HS-27A (cell line): ENCODE measurements at places on chromosomes 2 and 18.

DNA sequence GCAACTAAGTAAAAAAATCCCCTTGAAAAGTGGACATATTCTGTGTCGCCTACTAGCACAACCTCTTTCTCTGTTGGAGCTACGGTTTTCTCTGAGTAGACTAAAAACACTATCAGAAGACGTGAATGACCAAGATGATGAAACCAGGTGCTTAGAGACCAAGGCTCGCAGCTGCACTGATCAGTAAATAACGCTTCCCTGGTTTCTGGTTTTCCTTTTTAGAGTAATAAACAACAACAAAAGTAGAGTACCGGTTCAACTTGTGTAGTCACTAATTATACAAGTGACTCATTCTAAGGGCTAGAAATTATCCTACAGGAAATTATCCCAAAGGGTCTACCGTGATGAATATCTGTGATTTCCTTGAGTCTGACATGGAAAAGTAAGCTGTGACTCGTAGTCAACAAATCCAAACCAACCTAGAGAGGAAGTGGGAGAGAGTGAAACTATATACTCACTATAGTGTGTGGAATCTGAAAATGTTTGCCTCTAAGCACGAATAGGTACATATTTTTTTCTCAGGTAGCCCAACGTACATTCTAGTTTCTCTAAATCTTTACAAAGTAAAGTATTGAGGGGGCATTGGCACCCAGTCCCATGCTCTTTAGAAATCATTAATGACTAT lies 17.8 kb downstream of the RASGRP3 start:
- DNase-seq, result no peak

DNA sequence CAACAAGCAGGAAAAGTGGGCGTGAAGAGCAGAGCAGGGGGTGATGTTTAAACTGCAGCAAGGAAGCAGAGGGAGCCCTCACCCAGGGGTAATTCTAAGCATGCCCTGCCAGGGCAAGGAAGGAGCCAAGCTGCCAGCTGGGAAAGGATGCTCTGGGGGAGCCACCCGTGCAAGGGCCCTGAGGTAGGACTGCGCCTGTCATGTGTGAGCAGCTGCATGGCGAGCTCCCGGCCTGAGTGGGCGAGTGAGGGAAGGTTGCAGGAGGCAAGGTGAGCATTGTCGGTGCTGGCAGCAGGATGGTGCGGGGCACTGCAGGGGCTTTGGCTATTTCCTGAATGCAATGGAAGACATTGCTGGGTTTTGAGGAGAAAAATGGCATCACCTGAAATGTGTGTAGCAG lies 107.2 kb downstream of the COPS8 start:
- DNase-seq, result no peak

DNA sequence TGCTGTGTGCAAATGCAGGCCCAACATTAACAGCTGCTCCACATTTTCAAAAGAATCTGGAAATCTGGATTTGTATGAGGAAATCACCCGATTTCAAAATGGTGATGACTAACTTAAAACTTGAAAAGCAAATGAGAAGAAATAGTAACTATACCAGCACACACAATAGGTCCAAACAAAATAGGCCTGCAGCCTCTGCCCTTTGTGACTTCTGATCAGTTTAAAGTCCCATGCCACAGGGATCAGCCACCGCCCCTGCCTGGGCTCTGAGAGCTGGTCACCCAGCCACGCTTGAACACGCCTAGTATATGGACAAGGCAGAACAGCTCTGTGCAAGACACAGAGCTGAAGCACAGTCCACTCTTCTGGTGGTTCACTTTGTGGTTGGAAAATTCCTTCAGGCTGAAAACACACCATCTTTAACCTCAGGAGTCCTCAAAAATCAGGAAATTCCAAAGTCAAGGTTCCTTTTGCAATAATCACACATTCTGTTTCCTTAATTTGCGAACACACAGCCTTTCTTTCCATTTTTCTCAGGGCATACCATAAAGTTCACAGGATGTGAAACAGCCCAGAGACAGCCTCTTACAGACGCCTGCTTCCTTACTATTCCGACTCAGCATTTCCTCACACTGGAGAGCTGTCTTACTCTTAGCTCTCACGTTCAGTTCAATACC lies 150.1 kb upstream of the RIOK3 start:
- DNase-seq, result no peak

DNA sequence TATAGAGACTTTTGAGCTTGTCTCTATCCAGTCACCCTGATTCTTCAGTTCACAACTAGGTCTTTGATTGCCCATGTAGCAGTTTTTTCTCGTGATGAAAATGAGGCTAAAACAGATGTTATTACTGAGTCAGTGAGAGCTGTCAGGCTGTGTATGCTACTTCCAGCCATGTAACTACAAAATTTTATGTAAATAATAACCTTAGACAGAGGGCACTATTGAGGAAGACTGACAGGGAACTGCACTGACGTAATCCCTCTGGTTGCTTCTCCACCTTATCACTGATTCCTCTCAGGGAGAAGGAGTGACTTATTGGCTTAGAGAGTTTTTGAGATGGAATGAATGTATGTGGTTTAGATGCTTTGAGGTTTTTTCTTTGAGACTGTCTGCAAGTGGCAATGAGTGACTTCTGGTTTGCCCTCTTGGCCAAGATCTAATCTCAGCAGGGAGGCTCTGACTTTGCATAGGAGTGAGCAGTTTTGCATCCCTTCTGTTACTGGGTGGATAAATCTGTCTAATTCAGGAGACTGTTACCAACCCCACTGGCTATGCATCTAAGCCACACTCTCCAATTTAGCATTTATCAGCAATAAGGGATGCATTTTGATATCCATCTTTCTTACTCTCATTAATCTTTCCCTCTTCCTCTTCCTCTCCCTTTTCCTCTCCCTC lies 555.2 kb upstream of the FANCL start:
- no peak for DNase-seq

- no peak for DNase-seq
Measured at GRCh38 chr2:102033750-102034682, 42.3 kb downstream of the IL1R2 start.

DNA sequence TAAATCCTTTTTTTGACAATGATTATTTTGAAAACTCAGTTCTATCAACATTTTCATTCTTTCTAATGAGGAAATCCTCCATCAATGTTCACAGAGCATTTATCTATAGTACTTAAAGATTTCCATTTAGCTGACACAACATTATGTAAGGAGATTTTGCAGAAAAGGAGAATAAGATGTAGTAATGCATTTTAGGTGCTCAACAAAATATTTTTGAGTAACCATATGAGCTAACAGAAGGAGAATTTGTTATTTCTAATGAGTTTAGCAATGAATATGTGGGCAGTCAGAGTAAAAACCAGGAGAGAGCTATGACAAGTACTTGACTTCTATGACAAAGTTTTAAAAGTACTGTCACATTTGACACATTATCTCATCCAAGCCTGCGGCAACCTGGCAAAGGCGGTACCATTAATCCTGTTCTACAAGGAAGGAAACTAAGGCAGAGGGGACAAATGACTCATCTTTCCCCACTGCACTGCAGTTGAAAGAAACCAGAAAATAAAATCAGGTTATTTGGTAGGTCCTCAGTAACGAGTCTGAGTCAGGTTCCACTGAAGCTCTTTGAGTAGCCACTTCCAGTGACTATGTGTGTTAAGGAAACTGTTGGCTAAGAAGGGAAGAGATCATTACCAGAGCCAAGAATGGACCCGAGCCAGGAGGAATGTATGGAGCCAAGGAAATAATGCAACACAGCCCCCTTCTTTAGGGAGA lies 134.1 kb upstream of the ITGB6 start:
- DNase-seq, result no peak

DNA sequence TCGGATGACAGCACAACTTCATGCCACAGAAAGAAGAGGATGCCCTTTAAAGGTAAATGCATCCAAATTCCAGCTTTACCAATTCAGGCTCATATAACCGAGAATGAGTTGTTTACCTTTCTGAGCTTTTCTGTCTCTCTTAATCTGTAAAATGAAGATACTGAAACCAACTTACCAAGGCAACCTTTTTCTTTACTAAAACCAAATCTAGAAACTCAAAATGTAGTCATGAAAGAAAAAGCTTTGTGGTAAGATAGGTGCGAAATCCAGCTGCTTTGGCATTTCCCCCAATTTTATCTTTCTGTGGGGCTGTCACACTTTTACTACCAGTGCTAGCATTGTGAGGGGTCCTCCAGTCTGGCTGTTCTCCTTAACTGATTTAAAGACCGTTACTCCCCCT lies 240.4 kb downstream of the IKZF2 start:
- no peak for DNase-seq

DNA sequence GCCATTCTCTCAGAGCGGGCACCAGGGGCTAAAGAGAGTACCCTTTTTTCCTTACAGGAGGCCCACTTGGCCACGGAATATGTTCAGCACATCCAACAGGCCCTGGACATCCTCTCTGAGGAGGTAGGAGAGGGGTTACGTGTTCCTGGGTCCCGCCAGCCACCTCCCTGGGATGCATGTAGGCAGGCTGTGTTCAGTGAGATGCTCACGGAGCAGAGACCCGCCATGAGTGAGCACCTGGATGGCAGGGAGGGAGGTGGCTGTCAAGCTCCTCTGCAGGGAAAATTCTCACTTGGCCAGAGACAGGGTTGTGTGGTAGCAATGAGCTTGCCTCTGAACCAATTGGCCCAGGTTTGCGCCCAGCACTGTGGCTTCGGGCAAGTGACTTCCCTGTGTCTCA lies 123.1 kb upstream of the PPP1CB start:
- DNase-seq, result no peak

GRCh38 chr2:46489423-46490174 lies 10.2 kb downstream of the TMEM247 start:
- DNase-seq, result no peak

DNA sequence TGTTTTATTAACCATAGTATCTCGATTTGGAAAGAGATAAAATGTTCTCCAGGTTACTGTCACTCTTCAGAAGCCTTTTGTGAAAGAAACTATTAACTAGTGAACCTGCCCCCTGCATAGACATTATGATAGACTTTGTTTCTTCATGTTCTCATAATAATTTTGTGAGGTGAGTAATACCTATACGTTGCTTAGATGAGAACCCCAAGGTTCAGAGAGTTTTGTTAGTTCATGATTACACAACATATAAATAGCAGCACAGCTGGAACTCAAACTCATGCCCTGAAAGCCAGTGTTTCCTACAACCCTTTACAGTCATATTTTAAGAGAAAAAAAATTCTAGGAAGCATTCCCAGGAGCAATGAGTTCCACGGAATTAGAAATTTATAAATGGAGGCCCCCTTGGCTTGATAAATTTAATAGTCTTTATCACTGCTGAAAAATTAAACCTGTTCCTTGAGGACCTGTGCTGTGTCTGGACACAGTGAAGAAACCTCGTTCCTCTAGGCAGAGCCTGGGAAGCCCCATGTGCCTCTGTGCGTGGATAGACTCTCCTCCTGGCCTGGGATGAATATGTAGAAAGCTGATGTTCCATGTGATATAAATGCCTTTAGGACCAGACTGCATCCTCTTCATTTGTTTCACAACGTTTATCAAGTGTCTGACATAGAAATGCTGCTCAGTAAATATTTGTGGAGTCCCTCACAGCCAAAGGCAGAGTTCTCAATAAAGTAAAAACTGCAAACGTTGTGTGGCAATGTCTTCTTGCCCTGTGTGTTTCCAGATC lies 1257.0 kb upstream of the GYPC start:
- DNase-seq, result no peak

GRCh38 chr2:47056374-47056773 lies 98.7 kb downstream of the STPG4 start:
- no peak for DNase-seq

GRCh38 chr2:71465356-71465755 lies 12.0 kb downstream of the DYSF start:
- DNase-seq, result no peak

DNA sequence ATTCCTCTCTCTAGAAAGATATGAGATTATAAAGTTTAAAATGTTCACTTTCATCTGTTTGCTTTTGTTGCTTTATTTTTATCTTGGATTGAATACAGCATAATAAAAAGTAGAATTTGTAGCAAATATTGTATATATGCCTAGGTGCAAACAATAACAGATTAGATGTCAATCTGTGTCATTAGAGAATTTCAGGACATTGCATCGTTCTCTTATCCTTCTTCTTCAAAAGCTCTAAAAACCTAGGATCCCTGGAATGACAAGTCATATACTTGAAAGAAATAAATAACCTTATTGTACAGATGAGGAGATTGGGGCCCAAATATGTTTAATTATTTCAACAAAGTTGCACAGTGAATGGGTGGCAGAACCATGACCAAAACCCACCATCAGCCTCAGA lies 102.8 kb upstream of the BZW1 start:
- DNase-seq, result no peak

DNA sequence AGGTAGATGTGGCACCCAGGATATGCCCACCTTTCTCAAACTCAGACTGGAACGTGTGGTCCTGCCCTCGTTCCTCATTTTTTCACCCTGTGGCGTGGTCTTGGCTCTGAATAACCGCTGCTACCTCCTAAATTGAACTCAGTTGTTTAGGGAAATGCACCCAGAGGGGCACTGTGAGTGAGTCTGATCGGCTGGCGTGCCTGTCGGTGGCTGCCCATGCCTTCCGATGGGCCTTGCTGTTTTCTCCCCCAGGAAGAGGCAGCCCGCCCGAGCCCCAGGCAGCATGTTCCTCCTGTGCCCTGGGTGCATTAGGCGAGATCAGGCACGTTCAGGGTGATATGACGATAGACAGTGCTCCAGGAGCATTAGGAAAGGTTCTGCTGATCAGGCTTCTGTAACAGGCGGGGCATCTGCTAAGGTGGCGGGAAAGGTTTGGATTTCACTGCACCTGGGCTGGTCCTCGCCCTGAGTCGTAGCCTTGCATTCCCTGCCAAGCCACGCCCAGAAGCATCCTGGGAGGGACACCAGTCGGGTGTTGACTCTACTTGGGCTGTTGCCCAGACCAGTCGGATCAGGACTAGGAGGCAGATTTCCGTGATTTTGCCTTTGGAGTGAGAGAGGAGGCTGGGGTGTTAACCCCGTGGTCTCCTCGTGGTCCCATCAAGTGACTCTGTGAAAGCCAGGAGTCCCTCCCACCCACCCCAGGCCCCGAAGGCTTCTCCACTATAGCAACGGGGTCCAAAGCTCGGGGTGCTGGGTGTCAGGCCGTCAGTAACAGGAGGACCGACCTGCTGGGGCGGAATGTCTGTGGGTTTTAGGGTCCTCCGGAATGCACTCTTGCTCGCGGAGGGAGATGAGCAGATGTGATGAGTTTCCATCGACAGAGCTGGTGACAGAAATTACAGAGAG lies 75.1 kb downstream of the SH3BP4 start:
- no peak for DNase-seq

GRCh38 chr2:151498178-151498577 lies 88.5 kb downstream of the RIF1 start:
- DNase-seq, result no peak

DNA sequence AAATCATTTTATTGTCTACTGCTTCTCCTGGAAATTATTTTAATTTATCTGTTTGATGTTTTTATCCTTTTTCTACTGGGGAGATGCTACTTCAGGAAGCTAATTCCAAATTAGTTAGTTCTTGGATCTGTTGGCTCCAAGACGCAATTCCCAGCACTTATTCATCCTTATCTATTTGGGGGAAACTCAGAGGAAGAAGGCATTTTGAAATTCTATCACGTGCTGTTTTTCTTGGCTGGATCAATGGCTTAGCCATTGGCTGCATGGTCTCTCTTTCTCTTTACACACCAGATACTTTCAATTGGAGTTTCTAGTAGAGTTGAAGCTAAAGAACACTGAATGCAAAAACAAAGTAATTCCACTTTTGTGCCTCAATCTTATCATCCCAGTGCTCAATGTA lies 98.3 kb downstream of the RAPGEF4 start:
- DNase-seq, result no peak
